ENCODE measurements at places on chromosomes 5 and 9.

- DNase-seq, result no peak
Measured at GRCh38 chr5:110371725-110372041, 354.8 kb downstream of the TMEM232 start.

DNA sequence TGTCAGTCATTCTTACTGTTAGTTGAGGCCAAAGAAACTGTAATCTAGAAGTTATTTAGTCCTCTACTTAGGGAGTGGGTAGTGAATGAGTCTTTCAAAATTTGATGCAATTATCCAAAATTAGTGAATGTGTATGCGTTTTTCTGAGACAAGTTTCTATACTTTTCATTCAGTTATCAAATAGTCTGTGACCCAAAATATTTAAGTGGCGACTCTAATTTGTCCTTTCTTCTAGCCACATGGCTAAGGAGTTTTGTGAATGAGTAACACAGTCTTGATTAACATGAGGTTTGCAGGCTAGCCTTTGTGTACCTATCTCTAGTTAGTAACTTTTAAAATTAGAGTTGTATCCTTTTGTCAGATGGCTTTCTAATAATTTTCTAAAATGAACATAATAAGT is 45.6 kb downstream of the COMMD10 start:
- no peak for DNase-seq

- no peak for DNase-seq
Measured at GRCh38 chr9:27703216-27703980, 130.1 kb upstream of the C9orf72 start.

GRCh38 chr5:96717874-96718273 is 55.7 kb downstream of the CAST start:
- DNase-seq, result no peak

DNA sequence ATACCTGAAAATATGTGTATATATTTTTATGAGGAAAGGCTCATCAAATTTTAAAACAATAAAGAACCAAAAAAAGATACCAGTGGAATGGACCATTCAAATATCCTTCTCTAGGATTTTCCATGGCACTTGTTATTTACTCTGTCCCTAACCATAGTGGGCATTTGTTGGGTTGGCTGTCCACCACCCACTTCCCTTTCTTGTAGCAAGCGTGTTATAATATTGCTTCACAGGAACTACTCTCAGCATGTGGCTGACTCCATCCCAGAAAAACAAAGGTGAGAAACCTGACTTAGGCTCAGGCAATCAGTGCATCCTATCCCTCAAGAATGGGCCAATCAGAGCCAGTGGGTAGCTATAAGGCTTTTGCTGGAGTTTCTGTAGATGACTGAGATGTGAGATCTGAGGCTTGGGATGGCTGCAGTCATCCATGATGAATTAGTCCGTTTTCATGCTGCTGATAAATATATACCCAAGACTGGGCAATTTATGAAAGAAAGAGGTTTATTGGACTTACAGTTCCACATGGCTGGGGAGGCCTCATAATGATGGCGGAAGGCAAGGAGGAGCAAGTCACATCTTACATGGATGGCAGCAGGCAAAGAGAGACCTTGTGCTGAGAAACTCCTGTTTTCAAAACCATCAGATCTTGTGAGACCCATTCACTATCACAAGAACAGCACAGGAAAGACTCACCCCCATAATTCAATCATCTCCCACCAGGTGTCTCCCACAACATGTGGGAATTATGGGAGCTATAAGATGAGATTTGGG is 17.2 kb downstream of the C5orf63 start:
- no peak for DNase-seq

GRCh38 chr9:128081056-128081455 is 13.0 kb downstream of the SLC25A25 start:
- peak; percentile 9 for DNase-seq

- no peak for DNase-seq
Measured at GRCh38 chr9:129033216-129033615, 3.2 kb upstream of the MIGA2 start.

DNA sequence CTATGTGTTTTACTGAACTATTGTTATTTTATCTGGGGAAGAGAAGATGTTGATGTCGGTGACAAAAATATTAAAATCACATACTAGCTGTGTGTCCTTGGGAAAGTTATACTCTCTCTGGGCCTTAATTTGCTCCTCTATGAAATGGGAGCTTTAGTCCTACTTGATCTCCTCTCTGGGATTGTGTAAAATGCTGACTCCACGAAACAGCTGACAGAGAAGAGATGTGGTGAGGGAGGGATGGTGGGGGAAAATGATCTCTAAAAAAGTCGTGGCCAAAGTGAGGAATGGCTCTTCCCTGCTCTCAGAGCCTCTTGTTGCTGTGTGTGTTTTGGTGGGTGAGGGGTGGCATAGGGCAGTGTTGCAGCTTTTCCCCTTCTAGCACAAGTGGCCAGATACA is 173.7 kb downstream of the MELK start:
- DNase-seq, result no peak

GRCh38 chr9:88174324-88174723 is 36.0 kb upstream of the SPATA31C2 start:
- no peak for DNase-seq

DNA sequence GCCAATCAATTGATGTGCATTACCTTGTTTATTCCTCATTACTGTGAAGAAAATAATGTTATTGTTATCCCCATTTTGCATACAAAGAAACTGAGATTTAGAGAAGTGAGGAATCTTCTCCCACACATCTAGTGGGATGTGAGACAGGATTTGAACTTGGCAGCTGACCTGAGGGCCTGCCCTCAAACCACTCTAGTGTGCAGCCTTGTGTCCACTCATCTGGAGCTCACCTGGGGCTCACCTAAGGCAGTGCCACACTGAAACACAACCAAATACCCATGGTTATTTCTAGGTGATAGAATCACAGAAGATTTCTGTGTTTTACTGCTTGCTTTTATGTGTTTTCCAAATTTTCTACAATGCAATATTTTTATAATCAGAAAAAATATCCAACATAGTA is 94.7 kb upstream of the SAP30L start:
- DNase-seq, result no peak

- DNase-seq, result no peak
Measured at GRCh38 chr5:31754741-31755675, 116.1 kb downstream of the PDZD2 start.

DNA sequence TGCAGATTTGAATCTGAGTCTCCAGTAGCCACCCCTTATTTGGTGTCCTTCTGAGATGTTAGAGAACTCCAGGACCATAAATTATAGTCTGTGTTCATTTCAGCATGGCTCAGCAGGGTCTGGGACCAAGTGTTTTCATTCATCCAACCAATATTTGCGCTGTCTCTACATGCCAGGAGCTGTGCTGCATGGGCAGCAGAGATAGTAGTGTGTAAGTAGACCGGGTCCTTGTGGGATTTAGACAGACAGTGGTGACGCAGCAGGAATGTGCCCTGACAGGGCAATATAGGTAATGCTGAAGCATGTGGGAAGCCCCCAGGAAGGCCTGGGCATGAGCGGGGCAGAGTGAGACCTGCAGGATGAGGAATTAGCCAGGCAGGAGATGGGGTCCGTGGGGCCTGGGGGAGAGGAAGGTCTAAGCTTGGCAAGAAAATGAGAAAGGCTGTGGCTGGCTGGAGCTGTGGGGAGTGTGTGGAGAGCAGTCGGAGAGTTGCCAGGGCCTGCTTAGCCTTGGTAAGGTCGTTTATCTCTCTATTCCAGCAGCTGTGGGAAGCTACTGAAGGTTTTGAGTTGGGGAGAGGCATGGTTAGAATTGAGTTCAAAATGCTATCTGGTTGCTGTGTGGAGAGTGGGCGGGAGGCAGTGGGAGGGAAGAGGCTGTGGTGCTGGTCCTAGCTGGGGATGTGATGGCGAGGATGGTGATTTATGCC is 16.8 kb downstream of the STXBP1 start:
- DNase-seq, result no peak

- no peak for DNase-seq
Measured at GRCh38 chr9:134230092-134230941, 66.0 kb upstream of the RNU6ATAC start.

DNA sequence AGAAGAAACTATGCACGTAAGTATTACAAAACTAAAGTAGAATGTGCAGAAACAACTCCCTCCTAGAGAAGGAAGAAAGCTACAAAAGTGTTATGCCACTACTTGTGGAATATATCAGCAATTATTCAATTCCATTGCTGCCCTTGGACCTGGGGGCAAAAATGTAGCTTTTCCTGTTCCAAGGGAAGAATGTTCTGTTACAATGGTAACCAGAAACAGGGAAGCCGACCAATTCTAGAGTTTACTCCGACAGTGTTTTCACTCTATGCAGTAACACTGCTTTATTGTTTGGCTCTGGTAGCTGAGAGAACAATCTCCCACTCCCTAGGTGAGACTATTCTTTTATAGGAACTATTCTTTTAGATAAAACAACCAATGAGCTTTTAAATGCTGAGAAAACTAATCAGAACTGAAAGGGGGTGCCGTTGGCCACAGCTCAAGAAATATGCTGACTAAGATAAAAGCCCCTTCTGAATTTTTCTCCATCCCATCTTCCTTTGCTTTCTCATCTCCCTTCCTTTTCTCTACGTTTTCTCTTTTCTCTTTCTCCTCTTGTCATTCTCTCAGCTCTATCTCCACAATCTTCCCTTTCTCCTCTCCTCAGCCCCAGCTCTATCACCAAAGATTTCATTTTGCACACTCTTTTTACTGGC is 54.1 kb downstream of the SLC1A3 start:
- no peak for DNase-seq

DNA sequence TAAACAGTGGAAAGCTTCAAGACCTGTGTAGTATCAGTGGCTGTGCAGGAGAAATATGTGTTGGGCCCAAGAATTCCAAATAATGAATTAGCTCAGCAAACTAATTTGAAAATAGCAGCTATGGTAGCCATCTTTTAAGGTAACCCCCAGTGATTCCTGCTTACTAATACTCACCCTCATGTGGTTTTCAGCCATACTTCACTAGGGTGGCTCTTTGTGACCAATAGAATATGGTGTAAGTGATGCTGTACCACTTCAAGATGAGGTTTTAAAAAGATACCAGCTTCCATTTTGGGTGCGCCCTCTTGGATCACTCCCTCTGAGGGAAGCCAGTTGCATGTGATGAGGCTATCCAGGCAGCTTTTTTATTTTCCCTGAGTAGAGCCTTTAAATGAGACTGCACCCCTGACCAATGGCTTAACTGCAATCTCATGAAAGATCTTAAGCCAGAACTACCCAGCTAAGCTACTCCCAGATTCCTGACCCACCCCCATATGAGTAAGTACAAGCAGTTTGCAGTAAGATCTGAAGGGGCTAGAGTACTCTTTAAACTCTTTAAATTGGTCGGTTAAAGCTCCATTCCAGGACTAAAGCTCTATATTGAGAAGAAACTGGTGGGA is 58.3 kb downstream of the UHRF2 start:
- DNase-seq, result no peak

GRCh38 chr5:119373449-119373858 is 17.6 kb downstream of the TNFAIP8 start:
- no peak for DNase-seq

DNA sequence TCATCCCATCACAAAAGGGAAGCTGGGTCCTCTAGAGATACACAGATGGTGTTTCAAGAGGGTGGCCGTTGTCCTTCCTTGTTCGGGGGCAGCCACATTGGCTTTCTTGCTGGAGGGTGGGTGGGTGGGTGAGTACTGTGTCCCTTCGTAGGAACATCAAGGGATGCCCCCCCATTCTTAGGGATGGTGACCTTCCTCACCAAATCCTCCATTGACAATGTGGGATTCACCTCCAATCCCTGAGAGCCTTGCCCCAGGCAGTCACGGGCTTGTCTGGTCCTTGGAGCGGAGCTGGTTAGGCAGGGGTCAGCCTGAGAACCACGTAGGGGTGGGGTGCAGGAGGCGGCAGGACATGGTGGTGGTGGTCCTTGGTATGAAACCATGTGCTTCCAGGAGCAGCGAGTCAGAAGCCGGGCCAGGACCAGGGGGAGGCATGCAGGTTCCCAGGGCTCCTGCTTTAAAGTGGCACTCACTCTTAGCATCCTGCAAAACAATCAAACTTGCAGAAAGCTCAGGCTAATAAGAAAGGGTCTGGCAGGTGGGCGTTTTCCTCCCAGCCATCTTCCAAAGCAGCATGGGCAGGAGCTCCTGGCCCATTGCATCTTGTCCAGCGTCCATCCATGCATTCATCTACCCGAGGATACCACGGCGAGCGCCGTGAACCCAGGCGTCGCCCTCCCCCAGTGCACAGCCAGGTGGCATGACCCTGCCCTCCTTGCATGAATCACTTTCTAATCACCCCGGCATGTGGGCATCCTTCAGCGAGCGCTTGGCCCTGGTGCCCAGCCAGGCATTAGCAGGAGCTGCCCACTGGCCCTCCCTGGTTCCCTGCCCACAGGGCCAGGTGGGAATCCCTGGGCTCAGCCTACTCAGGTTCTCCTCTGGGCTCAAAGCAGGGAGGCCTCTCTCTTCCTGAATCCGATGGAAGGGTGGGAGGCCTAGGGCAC is 76.4 kb downstream of the NTNG2 start:
- DNase-seq, result no peak

DNA sequence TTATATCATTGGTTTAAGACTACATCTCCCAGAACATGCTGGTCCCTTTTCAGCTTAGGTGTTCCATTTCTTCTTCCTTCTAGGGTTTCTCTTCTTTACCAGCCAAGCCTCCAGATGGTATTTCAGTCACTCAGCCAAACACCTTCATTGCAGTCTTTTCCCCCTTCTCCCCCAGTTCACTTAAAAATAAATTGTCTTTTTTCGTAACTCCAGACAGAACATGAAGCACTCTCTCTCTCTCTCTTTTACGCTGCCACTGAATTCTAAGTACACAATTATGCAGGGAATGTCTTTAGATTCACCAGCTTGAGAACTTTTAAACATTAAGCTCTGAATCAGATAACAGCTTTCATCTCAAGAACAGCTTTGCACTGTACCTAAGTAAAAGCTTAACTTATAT is 419.7 kb upstream of the BRINP1 start:
- no peak for DNase-seq

DNA sequence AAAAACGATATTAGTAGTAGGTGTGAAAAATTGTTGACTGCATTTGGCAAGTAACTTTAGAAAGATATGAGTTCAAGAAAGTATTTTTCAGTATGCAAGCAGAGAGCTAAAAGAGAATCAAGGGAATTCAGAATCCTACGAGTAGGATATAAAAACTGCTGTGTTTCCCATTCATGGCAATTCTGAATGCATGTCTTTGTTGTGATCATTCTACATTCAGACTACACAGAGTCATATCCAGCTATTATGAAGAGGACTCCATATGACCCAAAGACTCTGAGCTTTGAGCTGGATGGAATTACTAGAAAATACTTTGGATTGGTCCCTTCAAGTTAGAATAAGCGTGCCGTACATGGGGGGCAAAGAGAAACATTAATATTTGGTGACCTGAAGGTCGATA is 12.0 kb downstream of the IFNE start:
- no peak for DNase-seq

All from SJSA1 (cell line).